ENCODE measurements at places on chromosomes 4 and X.

GRCh38 chr4:123380728-123381716 is 15.6 kb upstream of the SPRY1 start:
- no peak for DNase-seq

GRCh38 chr4:15451866-15452765 is 17.6 kb upstream of the CC2D2A start:
- no peak for DNase-seq

DNA sequence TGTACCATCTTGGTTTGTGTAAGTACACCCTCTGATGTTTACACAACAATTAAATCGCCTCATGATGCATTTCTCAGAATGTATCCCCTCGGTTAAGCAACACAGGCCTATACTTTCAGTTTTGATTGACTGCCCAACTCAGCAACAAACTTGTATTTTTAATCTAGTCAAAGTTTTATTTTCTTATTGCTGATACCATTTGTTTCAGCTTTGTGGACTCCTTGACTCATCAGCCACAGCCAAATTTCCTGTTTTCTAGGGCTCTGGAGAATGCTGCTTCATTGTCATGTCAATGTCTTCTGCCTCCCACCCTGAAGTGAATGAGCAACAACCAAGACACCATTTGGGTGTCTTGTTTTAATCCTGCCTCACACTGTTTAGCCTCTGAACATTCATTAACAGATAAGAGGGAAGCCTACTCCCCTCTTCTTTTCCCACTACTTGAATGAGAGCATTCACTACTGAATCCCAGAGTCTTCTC is 14.0 kb downstream of the BBS12 start:
- no peak for DNase-seq

GRCh38 chr4:112199041-112199440 is 32.5 kb upstream of the AP1AR start:
- no peak for DNase-seq

GRCh38 chrX:17046478-17047097 is 100.1 kb downstream of the REPS2 start:
- DNase-seq: no peak

- DNase-seq: no peak
Measured at GRCh38 chr4:158644760-158645159, 26.9 kb downstream of the C4orf46 start.

GRCh38 chr4:128451270-128451905 is 163.8 kb upstream of the PGRMC2 start:
- no peak for DNase-seq

DNA sequence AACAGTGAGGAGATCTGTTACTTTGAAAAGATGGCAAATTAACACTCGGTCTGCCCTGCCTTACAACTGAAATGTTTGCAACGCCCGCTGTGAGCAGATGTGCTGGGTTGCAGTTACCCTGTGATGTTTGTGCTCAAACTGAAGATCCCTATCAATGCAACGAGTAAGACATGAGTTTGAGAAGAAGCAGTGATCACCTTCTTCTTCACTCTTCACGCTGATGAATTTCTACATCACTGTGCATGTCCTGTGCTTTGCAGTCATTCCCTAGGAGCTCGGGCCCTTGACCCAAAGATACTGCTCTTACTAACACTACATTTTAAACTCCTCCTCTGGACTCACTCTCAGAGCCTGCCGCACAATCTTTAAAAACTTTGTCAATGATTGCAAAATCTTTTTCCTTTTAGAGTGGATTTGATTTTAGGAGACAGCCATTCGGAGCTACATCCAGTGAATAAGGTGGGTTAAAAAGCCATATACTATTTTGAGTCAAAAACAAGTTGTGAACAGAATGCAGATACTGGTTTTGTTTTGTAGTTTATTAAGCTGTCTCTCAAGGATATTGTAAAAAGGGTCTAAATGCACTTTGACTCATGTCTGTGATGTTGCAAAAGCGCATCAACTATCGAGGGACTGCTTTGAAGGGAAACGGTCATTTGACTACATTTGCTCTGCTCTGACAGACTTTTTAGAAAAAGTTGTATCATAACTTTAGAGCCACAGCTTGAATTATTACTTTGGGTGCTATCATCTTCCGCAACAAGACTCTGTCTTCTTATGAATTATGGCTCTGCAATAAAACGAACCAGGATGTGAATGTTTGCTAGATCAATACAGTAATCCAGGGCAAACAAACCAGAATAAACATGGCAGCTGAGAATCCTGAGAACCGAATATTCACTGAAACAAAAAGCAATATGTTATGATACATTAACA is 5.7 kb upstream of the RHOH start:
- peak; percentile 44 for DNase-seq

DNA sequence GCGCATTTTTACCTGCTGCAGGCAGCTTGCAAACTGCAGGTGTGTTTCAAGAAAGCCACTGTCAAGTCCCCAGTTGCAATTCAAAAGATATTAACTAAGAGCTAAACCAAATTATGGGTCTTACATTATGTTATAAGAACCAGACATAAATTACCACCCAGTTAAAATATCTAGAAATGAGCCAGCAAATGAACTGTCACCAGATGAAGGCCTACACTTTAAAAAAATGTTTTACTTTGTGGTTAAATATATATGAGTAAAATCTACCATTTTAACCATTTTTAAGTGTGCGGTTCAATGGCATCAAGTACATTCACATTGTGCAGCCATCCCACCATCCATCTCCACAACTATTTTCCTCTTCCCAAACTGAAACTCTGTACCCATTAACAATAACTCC is 32.0 kb upstream of the TMEM131L start:
- DNase-seq: no peak

- DNase-seq: no peak
Measured at GRCh38 chrX:150694738-150695410, 1.7 kb downstream of the MTMR1 start.

GRCh38 chr4:24507439-24507838 is 76.9 kb downstream of the DHX15 start:
- no peak for DNase-seq
